ENCODE measurements at places on chromosomes 3 and 15. TPM values are rescaled to one million over a fixed set of nuclear protein-coding genes. Genes with fewer than 3 reads are reported as not detected.

DNA sequence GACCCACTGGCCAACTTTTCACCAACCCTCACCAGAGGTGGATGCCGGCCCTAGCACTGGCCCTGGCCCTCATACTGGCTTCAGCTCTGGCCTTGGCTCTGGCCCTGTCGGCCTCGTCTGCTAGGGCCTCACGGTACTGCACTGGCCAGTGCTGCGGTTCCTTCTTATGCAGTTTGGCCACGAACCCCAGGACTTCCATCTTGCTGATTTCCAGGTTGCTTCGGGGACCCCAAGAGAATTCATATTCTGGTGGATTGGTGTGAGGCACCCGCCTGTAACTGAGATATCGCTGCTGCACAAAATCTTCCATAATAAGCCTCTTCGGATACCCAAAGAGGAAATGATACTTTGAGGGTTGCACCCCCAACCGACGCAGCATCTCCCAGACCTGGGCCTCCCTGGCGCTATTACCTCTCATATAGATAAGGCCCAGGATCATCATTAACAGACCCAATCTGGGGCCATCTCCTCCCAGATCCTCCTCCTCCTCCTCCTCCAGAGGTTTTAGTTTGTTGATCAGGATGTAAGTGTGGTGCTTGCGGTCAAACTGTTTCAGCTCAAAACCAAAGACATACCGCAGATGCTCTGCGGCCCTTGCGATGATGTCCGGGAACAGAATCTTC lies 883 bp downstream of the MAGEF1 start:
- DNase-seq, result no peak

DNA sequence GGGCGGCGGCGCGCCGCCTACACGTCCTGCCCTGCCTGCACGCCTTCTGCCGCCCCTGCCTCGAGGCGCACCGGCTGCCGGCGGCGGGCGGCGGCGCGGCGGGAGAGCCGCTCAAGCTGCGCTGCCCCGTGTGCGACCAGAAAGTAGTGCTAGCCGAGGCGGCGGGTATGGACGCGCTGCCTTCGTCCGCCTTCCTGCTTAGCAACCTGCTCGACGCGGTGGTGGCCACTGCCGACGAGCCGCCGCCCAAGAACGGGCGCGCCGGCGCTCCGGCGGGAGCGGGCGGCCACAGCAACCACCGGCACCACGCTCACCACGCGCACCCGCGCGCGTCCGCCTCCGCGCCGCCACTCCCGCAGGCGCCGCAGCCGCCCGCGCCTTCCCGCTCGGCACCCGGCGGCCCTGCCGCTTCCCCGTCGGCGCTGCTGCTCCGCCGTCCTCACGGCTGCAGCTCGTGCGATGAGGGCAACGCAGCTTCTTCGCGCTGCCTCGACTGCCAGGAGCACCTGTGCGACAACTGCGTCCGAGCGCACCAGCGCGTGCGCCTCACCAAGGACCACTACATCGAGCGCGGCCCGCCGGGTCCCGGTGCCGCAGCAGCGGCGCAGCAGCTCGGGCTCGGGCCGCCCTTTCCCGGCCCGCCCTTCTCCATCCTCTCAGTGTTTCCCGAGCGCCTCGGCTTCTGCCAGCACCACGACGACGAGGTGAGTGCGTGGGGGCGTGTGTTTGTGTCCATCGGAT lies 602 bp downstream of the TRIM71 start:
- DNase-seq, result no peak

The CIP2A gene
- 5.0 TPM for total RNA-seq

- no peak for DNase-seq
Measured at GRCh38 chr3:117439812-117440211, 730.2 kb downstream of the TUSC7 start.

DNA sequence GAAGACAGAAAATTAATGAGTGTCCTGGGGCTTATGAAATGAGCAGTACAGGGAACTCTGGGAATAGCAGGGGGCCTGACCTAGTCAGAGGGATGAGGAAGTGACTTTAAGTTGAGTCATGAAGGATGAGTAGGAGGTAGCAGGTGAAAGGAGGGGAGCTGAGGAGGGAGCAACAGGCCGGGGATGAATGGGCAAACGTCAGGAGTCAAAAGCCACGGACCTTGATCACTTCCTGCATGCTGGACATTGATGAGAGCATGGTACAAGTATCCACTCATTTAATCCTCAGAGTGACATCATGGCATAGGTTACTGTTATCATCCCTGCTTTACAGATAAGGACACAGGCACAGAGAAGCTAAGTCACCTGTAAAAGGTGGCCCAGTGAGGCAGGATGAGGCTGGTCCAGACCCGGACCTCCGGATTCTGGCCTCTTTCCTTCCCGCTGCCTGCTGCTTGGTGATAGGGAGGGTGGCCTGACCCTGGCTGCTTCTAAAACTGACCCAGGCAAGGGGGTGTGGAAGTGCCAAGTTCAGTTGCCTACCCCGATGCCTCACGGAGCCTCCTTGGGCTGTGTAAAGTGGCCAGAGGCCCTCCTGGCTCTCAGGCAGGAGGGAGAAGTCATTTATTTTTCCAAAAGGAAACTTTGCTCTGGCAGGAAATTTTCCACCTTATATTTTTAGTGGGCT lies 7.6 kb downstream of the CORO2B start:
- peak; percentile 5 for DNase-seq

The ALDH1A2 gene
- 0.58 TPM for total RNA-seq

- no peak for DNase-seq
Measured at GRCh38 chr15:101329309-101329863, 34.3 kb upstream of the SNRPA1 start.

DNA sequence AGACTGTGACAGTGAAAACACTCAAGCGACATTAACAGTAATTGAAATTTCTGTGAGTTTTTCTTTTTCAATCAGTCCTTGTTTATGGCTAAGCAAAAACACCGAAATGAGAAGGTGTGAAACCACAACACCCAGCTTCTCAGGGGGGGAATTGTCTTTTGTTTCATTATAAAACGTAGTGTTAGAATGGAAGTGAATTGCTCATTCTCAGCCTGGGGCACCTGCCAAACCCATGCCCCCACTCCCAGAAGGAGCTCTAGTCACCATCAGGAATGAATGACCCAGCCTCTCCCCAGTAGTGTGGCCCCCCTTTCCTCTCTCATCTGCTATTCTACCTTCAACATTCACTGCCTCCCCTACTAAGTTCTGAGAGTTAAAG lies 185.8 kb upstream of the CFAP20DC start:
- DNase-seq, result no peak

DNA sequence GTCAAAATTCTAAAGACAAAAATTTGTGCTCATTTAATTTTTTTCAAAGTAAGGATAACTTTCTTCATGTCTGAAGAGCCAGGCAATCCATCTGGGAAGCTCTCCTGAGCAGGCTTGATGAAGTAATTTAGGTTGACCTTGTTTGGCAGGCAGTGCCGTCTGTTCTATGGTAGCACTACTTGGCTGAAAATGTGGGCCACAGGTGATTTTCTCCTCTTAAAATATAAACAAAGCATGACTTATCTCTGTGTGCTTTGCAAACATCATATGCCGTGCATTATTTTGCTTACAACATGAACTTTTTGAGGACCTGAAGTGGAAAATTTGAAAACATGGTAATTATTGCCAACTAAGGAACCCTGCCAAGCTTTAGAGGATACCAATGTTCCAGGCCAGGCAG lies 143.2 kb downstream of the RAP2B start:
- DNase-seq, result no peak

DNA sequence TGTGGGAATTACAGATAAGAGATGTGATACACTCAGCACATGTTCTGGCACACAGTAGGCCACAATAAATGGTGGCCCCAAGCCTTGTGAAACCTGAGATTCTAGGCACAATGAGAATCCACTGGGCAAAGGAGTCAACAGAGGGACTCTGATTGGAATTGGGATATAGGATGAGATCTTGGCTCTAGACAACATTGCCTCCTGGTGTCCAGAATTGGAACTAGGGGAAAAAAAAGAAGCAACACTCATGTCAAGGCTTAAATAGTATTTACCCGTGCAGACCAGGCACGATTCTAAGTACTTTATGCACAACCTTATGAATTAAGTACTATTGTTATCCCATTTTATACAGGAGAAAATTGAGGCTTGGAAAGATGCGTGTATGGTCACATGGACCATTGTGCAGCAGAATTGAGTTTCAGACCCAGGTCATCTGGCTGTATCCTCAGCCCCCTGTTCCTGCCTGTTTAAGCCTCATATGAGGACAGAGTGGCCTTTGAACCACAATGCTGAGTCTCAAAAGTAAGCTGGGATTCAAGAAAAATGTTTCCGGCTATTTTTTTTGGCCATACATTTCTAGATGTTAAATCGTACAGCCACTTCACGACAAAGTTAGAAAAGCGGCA lies 124.8 kb downstream of the SV2B start:
- DNase-seq, result peak; percentile 27

The ACKR2 gene
- total RNA-seq, result not detected

DNA sequence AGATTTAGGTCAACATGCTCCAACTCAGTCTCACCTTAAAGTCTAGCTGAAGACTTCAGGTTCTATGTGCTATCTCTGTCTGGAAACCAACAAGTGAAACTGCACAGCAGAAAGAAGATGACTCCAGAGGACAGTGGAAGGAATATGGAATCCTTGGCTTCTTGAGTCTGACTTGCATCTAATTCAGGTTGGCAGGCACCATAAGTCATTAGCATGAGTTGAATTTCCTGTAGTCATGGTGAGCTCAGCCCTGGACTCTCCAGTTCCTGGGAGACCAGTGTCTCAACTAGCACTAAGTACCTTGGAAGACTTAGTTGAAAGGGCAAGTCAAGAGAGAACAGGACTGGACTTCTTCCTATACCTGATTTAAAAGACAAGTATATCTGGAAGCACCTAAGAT lies 129.7 kb downstream of the DTWD1 start:
- no peak for DNase-seq

- no peak for DNase-seq
Measured at GRCh38 chr15:38650936-38651327, 86.3 kb upstream of the RASGRP1 start.

The OR4F6 gene
- not detected for total RNA-seq

The SYNPR gene
- not detected for total RNA-seq

DNA sequence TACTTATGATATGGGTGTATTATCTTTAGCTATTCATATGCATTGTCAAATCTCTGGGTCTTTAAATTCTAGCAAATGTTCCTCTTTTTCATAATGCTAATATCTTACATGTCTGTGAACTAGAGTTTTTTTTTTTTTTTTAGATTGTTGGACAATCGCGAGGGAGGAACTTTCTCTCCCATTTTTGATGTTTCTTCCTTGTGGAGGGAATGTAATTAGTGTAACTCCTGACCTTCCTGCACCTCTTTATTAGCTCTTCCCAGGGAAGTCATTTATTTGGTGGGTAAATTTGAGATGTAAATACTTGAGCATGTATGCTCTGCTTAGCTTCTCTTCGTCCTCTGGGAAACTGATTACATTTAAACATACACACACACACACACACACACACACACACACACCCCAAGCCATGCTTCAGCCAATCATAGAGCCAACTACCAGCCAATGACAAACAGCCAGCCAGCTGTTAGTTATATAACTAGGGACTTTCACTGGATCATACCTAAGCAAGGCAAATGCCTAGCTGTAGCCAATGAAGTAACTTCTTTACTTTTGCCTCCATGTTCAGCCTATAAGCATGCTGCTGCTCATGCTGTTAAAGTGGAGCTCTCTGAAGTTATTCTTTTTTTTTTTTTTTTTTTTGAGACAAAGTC lies 8.3 kb upstream of the USP8 start:
- no peak for DNase-seq

- DNase-seq, result no peak
Measured at GRCh38 chr15:39251413-39252133, 329.3 kb upstream of the THBS1 start.

DNA sequence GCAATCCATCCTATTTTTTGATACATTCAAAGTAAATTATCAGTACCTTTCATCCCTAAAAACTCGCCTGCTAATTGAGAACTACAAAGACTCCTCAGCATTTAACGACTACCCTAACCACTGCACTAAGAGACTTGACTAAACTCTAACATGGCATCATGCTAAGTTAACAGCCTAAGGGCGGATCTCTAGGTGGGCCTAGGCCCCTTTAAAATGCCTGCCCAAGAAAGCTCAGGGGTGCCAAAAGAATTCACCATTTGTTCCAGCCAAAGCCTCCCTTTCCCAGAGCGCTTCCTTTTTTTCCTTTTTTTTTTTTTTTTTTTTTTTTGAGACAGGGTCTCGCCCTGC lies 568 bp upstream of the NEK4 start:
- no peak for DNase-seq

- no peak for DNase-seq
Measured at GRCh38 chr3:86648087-86648486, 342.9 kb downstream of the VGLL3 start.

DNA sequence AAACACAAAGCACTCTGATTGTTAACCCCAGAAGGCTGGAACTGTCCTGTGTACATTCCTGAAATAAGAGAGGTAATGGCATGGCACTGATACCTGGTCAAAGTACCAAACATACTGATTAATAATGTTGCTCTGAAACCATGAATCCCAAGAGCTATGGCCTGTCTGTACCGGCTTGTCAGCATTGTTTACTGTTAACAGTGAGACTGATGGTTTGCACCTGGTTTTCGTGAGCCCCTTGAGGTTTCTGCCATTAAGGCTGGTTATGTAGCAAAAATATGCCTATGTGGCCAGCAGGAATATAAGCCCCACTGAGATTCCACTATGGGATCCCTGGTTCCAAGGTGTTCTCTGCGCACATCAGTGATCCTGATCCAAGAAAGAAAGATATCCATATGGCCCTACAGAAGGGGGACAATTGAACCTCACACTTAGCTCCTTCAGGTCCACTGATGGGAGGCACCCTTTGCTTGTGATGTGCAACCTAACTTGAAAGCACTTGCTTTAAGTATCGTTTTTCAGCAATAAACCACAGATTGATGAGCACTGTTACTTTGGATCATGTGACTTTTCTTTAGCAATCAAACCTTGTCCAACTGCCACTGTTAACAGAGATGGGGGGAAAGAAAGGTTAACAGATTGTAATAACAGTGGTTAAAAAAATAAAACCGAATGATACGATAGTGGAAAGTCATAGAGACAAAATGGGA lies 65.2 kb downstream of the TBL1XR1 start:
- DNase-seq, result no peak

DNA sequence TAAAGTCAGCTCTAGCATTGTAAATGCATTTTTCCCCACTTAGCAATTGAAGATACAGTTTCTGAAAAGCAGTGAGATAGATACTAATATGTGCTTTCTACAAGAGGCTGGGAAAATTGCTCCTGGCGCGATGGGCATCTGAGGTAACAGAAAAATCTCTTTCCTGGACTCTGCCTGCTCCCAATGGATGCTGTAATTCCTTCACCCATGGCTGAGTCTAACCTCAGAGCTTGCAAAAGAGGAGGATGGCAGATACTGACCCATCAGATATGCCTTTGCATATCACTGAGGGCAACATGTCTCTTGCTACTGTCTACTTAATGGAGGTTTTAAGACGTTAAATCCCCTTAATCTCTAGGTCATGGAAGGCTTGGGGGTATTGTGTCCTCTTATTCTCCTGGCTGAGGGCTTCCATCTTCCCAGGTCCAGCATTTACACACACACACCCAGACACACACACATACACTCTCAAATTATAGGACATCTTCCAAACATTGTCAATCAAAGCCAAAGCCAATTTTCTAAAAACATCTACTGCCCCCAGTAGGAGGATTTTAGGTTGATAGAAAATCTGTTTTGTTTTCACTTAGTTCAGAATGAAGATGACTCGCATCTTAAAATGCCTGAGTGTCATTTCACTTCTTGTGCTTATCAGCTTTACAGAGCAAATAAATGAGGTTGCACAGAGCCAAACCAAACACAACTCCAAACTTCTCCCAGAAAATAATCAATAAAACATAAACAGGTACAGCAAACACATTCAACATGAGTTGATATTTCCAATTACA lies 2.4 kb downstream of the TRPM1 start:
- DNase-seq, result no peak

The NR2E3 gene
- total RNA-seq, result 0.10 TPM

GRCh38 chr15:54017959-54018358 lies 39.7 kb downstream of the UNC13C start:
- no peak for DNase-seq

The NLGN1 gene
- total RNA-seq, result 3.0 TPM

The PLA2G4E gene
- not detected for total RNA-seq
